GM12878 (cell line): ENCODE measurements at places on chromosomes 1 and 21.

GRCh38 chr1:185600641-185601040 lies 133.6 kb upstream of the HMCN1 start:
- H3K4me1 ChIP-seq, result no peaks in the 10 kb centered on the region
- H3K27ac ChIP-seq, result no peak overlapping the region
- no peak overlapping the region for H3K4me3 ChIP-seq
- no peaks in the 10 kb centered on the region for H3K27me3 ChIP-seq
- no peaks in the 10 kb centered on the region for H3K36me3 ChIP-seq

- no peak overlapping the region for H3K27ac ChIP-seq
- no peak for DNase-seq
- H3K4me3 ChIP-seq, result no peak overlapping the region
- no peaks in the 10 kb centered on the region; the same call in 1 of the 2 replicates for H3K27me3 ChIP-seq
- H3K36me3 ChIP-seq, result no peaks in the 10 kb centered on the region
Observed at GRCh38 chr1:48718116-48718630, 58.5 kb downstream of the BEND5 start.

DNA sequence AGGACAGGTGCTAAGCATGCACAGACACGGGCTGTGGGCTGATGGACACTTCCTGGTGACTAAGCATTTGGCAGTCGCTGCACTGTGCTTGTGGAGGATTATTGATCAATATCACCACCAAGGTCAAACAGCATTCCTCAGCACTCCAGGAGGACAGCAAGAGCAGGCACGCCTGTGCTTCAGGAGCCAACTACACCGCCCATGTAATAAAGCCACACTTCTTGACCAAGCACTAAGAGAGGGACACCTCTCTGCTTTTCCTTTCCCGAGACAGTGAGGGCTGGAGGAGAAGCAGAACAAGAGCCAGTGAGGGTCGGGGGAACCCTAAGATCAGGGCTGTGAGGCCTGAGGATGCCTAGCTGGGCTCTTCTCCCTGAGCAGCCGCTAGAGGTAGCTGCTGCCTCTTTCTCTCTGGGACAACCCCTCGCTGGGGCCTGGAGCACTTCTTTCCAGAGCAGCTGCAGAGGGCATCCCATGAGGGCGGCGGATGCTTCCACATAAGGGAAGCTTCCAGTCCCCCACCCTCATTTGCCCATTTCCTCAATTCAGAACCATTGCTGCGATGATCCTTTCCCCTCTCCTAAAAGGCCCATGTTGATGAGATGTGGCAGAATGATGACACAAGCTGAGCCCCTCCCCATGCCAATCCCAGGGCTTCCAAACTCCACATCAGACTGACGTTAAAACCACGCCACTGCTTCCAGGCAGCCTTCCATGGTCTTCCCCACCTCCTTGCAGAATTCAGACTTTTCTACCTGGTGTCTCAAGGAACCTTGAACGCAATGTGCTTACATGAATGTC lies 19.1 kb downstream of the RAB7B start:
- no peak overlapping the region for H3K4me3 ChIP-seq
- H3K4me1 ChIP-seq, result no peaks in the 10 kb centered on the region
- H3K27ac ChIP-seq, result no peak overlapping the region
- H3K36me3 ChIP-seq, result no peaks in the 10 kb centered on the region

GRCh38 chr1:56429288-56429687 lies 150.1 kb downstream of the PLPP3 start:
- no peaks in the 10 kb centered on the region for H3K27me3 ChIP-seq
- no peak overlapping the region for H3K27ac ChIP-seq
- DNase-seq, result no peak
- no peaks in the 10 kb centered on the region for H3K36me3 ChIP-seq

GRCh38 chr1:24932284-24932683 lies 2.2 kb upstream of the RUNX3 start:
- peaks cover 42% of the 10 kb centered on the region for H3K4me1 ChIP-seq
- H3K27me3 ChIP-seq, result no peaks in the 10 kb centered on the region

GRCh38 chr1:183023601-183024316 lies 539 bp downstream of the LAMC1 start:
- peak overlapping the region; percentile 74 for H3K4me3 ChIP-seq
- H3K4me1 ChIP-seq, result peaks cover 20% of the 10 kb centered on the region
- H3K27ac ChIP-seq, result peak overlapping the region; percentile 5
- DNase-seq, result no peak

- DNase-seq, result no peak
- H3K4me3 ChIP-seq, result no peak overlapping the region
- no peaks in the 10 kb centered on the region for H3K36me3 ChIP-seq
- no peaks in the 10 kb centered on the region for H3K27me3 ChIP-seq
- H3K27ac ChIP-seq, result no peak overlapping the region
Observed at GRCh38 chr1:79539001-79539400, 532.5 kb upstream of the ADGRL4 start.

- peaks cover 3% of the 10 kb centered on the region; the same call in 1 of the 2 replicates for H3K27me3 ChIP-seq
- H3K4me1 ChIP-seq, result no peaks in the 10 kb centered on the region
- H3K27ac ChIP-seq, result no peak overlapping the region
- no peak overlapping the region for H3K4me3 ChIP-seq
- DNase-seq, result no peak
- no peaks in the 10 kb centered on the region for H3K36me3 ChIP-seq
Observed at GRCh38 chr1:7752512-7753417, 18.3 kb upstream of the VAMP3 start.

DNA sequence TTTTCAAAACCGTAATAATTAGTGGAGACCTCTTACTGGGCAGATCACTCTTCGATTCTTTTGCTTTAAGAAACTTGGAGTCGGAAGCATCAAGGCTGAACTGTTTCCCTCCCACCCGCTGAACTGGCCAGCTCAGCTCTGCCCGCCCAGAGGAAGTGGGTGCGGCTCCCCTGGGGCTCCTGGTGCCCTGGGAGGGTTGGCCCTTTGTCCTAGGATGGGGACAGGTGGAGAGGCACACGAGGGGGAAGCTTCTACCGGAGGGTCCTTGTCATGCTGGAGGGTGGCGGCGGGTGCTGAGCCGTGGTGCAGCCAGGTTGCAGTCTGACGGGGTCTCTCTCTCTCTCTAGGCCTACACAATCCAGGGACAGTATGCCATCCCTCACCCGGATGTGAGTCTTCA lies 64.3 kb upstream of the COL6A1 start:
- no peak overlapping the region for H3K4me3 ChIP-seq
- no peaks in the 10 kb centered on the region for H3K27me3 ChIP-seq
- H3K4me1 ChIP-seq, result no peaks in the 10 kb centered on the region
- no peak overlapping the region for H3K27ac ChIP-seq
- no peak for DNase-seq

DNA sequence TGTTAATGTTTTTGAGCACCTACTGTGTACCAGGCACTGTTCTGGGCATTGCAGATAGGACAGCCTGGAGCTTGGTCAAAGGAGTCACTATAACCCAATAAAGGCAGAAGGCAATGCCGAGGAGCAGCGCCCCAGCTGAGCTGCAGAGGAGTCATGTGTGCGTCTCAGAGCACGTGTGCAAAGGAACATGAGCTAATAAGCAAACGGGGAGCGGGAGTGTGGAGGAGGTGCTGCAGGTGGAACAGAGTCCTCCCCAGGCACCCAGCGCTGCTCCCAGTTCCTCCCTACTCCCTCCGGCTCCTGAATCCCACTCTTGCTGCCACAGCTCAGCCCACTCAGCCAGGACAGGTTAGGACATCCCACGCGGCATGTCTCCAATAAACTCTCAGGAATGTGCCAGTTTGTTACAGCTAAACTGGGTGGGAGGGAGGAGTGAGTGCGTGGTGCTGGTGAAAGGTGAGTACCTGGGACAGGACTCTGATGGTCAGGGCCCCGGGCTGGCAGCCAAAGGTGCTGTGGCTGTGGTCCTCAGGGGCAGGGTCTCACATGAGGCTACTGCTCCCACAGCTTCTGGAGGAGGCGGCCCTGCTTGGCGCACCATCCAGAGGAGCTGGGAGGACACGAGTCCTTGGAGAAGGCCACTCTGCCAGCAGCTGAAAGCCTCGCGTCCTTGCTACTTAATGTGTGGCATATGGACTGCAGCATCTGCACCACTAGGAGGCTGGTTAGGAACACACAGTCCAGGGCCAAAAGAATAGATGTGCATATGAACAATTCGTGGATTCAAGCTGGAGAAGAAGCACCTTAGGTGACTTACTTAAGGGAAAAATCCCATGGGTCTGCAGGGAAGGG lies 52.3 kb downstream of the GRIK3 start:
- no peaks in the 10 kb centered on the region; the same call in 1 of the 2 replicates for H3K27me3 ChIP-seq
- H3K4me1 ChIP-seq, result no peaks in the 10 kb centered on the region
- H3K36me3 ChIP-seq, result no peaks in the 10 kb centered on the region
- H3K4me3 ChIP-seq, result no peak overlapping the region
- H3K27ac ChIP-seq, result no peak overlapping the region
- no peak for DNase-seq

DNA sequence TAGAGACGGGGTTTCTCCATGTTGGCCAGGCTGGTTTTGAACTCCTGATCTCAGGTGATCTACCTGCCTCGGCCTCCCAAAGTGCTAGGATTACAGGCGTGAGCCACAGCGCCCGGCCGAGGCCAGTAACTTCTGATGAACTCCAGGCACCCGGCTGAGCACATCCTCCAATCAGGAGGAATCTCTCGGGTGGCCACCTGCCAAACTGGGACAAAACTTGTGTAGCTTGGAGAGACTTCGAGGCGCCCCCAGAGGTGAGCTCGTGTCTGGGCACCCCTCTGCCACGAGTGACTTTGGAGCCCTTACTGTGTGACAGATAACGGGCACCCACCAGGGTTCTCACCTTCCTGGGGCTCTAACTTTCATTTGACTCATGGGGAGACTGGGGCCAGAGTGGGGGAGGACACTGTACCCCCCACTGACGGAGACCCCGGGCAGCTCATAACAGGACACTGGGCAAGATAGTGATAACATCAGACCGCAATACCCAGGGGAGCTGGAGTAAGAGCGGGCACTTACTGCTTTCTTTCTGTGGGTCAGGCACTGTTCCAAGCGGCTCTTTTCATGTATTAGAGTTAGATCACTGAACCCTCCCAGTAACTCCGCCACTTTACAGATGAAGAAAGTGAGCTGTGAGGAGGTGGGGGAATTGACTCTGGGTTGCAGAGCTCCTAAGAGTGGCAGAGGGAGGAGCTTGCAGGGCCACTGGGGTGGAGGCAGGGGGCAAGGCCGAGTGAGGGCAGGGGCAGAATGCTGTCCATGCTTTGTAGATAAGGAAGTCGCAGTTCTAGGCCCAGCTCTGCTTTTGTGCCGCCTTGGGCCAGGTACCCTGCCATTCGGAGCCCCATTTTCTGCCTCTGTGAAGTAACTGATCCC lies 1.9 kb upstream of the PADI2 start:
- peaks cover 8% of the 10 kb centered on the region for H3K4me1 ChIP-seq
- H3K36me3 ChIP-seq, result no peaks in the 10 kb centered on the region
- no peak overlapping the region for H3K27ac ChIP-seq
- peaks cover 11% of the 10 kb centered on the region for H3K27me3 ChIP-seq
- DNase-seq, result no peak

DNA sequence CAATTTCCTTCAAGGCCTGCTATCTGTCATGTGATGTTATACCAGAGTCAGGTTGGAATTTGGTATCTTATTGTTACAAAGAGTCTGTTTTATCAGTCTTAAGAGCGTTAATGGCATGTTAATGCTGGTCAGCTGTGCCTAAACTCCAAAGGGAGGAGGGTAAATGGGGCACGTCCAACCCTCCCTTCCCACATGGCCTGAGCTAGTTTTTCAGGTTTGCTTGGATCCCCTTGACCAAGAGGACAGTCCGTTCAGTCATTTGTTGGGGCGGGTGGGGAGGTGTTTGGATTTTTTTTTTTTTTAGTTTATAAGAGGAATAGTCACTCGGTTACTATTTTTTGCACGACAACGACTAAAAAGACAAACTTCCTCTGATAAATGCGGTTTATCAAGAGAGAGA lies 63.8 kb upstream of the LYST start:
- H3K4me3 ChIP-seq, result no peak overlapping the region
- H3K36me3 ChIP-seq, result no peaks in the 10 kb centered on the region
- peaks cover 17% of the 10 kb centered on the region for H3K4me1 ChIP-seq
- DNase-seq, result no peak

DNA sequence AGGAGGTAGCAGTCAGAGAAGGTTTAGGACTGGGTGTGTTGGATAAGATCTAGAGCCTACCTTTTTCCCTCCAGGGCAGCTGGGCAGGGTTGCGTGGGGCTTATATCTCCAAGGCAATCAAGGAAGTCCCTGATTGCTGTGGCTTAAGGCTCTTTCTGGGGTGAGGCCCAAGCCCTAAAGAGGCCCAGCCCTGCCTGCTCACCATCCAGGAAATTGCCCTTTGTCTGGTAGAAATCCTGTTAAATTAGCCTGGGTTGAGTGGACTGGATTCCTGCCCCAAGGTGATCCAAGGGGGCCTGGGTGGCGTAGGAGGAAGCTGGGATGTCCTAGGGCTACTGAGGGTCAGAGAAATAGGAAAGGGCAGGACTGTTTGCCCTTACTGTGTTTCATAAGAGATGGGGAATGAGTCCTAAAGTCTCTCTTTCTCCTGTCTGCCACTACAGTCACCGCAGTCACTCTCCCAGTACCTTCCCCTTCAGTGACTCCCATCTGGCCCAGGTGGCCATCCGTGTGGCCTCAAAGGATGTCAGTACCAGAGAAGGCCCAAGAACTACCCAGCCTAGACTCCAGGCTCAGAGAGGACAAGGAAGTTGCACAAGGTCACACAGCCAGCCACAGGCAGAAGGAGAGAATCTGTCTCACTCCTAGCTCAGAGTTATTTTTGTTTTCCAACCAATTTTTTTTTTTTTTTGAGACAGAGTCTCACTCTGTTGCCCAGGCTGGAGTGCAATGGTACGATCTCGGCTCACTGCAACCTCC lies 25.8 kb downstream of the MFSD2A start:
- H3K4me3 ChIP-seq, result no peak overlapping the region
- no peak for DNase-seq
- H3K27me3 ChIP-seq, result no peaks in the 10 kb centered on the region
- H3K4me1 ChIP-seq, result peaks cover 8% of the 10 kb centered on the region
- no peak overlapping the region for H3K27ac ChIP-seq
- H3K36me3 ChIP-seq, result no peaks in the 10 kb centered on the region

- no peak overlapping the region for H3K4me3 ChIP-seq
- H3K27me3 ChIP-seq, result no peaks in the 10 kb centered on the region
- H3K27ac ChIP-seq, result no peak overlapping the region
Observed at GRCh38 chr1:117511273-117511672, 94.6 kb upstream of the TENT5C start.

DNA sequence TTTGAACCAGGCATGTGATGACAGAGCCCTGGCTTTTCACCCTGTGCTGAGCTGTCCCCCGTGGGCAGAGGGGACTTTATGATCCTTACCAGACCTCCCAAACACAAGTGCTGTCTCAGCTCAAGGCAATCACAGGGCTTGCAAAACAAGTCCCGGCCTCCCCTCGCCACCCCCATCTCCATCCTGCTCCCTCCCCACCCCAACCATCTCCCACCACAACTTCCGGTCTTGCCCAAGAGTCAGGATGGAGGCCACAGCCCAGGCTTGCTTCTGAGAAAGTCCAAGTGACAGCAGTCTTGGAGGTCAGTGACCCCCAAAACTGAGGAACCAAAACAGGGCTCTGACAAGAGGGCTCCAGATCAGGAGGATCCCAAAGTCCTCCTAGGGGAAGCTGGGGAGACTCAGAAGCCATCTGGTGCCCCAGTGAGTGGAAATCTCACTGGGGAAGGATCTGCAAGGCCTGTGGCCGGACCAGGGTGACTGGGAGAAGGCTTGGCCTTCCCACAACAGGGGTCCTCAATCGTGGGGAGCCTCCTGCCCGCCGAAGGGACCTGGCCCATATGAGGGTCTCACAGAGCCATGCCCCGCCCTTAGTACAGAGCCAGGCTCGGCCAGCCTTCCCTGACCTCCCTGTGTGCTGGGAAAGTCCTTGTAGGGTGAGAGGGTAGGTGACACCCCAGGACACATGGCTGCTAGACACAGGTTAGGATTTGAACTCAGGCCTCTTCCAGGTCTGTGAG lies 4.5 kb upstream of the SDC3 start:
- no peak overlapping the region for H3K4me3 ChIP-seq
- no peaks in the 10 kb centered on the region for H3K4me1 ChIP-seq
- H3K27ac ChIP-seq, result no peak overlapping the region
- H3K36me3 ChIP-seq, result no peaks in the 10 kb centered on the region
- H3K27me3 ChIP-seq, result peaks cover 3% of the 10 kb centered on the region; the same call in 1 of the 2 replicates
